AG08396 (cell line): ENCODE measurements at places on chromosomes 4 and X.

DNA sequence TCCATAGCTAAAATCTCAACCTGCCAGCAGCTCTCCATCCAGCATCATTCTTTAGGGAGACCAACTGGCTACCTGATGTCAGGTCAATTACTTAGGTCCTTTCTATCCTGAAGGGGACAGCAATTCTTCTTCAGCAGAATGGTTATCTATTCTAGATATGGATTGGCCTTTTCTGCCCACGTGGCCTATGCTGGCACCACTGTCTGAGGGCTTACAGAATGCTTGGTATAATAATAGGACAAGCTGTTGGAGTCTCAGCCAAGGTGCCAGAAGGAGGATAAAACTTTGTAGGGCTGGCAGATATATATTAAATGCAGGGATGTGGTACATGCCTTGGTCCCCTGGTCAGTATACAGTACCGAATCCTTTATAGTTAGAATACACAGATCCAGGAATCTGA is 89.8 kb upstream of the C1GALT1C1 start:
- no peak for DNase-seq

GRCh38 chr4:60452266-60452665 is 747.9 kb upstream of the ADGRL3 start:
- no peak for DNase-seq

DNA sequence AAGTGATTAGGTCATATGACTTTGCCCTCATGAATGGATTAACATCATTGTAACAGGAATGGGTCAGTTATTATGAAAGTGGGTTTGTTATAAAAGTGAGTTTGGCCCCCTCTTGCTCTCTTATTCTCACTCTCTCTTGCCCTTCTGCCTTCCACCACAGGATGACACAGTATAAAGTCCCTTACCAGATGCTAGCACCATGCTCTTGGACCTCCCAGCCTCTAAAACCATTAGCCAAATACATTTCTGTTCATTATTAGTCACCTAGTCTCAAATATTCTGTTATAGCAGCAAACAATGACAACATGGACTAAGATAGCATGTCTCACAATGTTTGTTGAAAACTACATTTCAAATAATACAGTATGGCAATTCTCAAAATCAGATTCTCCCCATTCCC is 59.7 kb downstream of the RWDD4 start:
- no peak for DNase-seq

- DNase-seq: no peak
Observed at GRCh38 chrX:148609515-148610327, 109.3 kb downstream of the AFF2 start.

DNA sequence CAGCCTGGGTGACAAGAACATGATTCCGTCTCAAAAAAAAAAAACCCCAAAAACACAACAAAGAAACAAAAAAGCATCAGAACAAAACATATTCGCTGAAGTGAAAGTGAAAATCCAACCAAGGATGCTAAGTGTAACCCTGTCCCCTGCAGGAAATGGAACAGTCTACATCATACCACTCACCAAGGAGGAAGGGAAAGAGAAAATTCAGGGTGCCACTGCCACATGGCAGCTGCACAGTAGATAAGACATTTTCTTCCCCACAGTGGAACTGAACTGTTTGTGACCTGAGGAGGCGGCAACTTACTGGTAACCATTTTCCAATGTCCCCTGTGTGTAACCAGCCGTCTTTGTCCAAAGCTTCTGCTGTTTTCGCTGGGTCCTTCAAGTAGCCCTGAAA is 28.2 kb upstream of the CENPU start:
- no peak for DNase-seq

DNA sequence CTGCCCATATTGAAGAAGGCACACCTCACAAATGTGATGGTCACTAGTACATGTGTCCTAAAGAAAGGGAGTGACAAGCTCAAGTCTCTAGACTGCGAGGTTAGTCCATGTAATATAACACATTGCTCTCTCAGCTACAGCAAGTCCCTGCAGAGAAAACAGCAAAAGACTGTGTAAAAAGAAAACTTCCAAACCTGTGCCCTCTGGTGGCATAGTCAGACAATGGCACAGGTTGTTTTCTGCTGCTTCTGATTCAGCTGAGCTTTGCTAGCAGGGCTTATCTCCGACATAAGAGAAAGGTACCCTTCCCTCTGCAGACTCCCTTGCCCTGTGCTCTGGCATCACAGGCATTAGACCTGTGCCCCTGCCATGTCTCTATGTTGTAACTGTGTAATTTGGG is 1.4 kb upstream of the SERPINA7 start:
- DNase-seq: no peak

- peak; percentile 14 for DNase-seq
Observed at GRCh38 chr4:101102114-101102742, 245.1 kb downstream of the PPP3CA start.

DNA sequence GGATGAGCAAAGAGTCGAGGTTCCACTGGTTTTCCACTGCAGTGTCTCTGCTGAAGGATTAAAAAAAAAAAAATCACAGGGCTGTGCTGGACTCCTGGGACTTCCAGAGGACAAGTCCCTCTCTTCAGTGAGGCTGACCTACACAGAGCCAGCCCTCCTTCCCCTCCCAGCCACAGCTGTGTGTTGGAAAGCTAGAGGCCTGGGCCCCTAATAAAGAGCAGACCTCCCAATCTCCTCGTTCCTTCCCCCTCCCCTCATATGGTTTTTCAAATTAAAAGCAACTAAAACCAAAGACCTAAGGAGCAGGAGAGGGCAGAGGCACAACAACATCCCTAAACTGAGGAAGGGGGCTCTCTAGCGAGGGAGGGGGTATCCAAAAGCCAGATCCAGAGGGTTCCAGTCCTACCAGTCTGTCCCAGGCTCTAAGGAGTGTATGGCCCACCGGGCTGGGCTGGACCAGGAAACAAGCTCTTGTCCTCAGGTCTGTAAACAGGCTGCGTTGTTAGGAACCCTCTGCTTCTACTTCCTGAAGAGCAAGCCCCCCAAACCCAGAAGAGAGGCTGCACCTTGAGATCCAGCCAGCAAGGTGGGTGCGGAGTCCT is 4.0 kb upstream of the PDGFRA start:
- DNase-seq: no peak

GRCh38 chrX:47112316-47112954 is 32.1 kb downstream of the NDUFB11 start:
- no peak for DNase-seq

- DNase-seq: no peak
Observed at GRCh38 chrX:56519642-56520041, 43.8 kb upstream of the UBQLN2 start.

- DNase-seq: peak; percentile 9
Observed at GRCh38 chrX:96791559-96791958, 92.1 kb upstream of the RPA4 start.

GRCh38 chrX:703866-704265 is 73.3 kb downstream of the SHOX start:
- DNase-seq: no peak
